SK-N-DZ (cell line): ENCODE measurements at places on chromosomes 3 and 15.
A peak's percentile ranks its signal among the peaks of the same experiment; 100 is the strongest.

GRCh38 chr3:194328053-194328657 lies 23.0 kb downstream of the CPN2 start:
- DNase-seq, result peak; percentile 60

- DNase-seq, result peak; percentile 48
These were observed 72.0 kb upstream of the MAP4 start for GRCh38 chr3:48088056-48088748.

DNA sequence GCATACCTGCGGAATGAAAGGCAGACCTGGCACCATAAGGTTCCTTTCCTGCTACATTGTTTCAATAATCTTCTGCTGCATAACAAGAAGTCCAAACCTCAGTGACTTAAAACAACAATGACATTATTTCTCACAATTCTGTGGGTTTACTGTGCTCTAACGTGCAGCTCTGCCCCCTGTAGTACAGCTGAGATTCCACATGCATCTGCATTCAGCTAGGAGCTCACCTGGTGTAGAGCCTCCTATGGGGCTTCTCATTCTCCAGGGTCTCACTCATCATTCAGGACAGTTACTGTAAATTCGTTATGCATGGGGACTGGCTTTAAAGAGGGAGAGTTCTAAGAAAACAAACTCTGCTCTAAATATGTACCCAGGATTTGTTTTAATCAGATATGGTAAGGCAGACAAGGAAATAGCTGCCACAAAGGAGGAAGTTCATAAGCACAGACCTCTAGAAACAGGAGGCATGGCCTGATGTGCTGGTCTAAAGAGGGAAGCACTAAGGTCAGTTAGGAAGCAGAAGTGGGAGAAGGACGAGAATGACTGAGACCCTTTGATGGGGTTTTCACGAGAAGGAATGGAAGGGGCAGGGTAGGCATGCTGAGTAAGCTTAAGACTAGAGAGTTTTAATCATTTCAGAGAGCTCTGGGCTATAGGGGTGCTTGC lies 347.0 kb downstream of the NEK10 start:
- DNase-seq, result no peak

GRCh38 chr3:51967384-51968169 lies at the start of gene PCBP4:
Gene PCBP4, minus strand, starts transcription at chr3:51967454. Its CDS starts 6,214 bp downstream, at chr3:51961240.
- no peak for DNase-seq

DNA sequence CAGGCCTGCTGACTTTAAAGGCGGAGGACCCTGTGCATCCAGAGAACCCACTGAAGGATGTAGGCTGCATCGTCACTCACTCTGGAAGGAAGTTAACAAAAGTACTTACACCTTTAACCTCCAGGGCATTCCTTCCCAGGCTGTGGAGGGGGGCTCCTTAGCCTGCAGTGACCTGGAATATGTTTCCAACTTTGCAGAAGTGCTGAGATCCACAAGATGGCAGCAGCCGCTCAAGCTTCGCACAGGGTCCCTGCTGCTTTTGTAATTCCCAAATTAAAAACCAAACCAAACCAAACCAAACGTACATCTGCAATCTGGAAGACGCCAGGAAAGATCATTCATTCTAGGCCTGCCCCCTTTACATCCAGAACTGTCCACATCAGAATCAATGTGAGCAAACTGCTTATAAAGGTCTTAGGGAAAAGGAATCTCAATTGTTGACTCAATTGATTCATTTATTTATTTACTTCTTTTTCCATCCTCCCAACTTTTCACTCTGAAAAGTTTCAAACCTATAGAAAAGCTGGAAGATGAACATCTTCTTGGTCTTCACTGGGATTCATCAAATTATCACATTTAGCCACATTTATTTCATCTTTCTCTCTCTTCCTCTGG lies 70.5 kb upstream of the KLHL25 start:
- DNase-seq, result peak; percentile 74

GRCh38 chr3:23611737-23612295 lies 193.9 kb upstream of the UBE2E1 start:
- peak; percentile 38 for DNase-seq

DNA sequence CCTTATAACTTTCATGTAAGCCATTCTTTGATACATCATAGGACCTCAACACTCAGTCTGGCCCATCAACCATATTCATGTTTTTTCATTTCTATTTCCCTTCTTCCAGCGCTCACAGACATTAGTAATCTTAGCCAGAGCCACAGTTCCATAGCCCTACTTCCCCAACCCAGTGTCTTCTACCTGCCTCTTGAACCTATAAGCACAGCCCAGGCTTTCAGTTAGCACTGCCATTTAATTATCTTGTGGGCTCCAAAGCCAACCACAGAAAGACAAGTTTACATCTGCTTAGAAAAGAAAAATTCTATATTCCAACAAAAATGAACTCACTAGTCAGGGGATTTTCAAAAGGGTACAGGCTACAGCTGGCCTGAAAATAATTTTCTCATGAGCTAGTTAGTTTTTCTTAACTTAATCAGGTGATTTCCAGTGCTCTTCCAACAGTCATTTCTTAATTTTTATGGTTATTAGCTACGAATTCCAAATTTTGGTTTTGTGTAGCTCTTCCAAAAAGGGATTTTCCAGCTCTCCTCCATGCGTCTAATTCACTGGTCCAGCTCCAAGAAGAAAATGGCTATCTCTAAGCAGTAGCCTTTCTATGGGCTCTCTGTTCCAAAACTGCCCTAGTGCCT lies 13.7 kb downstream of the CD200 start:
- DNase-seq, result no peak

- DNase-seq, result no peak
These were observed 3.6 kb upstream of the STARD5 start for GRCh38 chr15:81327516-81327915.

DNA sequence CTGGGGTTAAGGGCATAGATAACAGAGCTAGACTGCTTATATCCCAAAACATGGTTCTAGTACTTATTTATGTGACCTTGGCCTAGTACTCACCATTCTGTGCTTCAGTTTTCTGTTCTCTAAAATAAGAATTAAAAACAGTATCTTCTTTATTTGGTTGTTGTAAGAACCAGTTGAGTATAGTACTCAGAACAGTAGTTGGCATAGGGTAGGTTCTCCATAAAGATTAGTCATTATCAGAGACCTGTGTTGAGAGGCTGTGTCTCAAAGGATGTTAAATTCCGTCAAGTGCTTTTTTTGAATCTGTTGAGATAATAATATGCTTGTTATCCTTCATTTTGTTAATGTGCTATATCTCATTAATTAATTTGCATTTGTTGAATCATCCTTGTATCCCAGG lies 47.4 kb upstream of the OSTN start:
- no peak for DNase-seq

GRCh38 chr3:138397983-138398382 lies 36.4 kb upstream of the ESYT3 start:
- DNase-seq, result no peak

GRCh38 chr3:128847666-128848370 lies 31.6 kb upstream of the ACAD9 start:
- DNase-seq, result no peak

- DNase-seq, result no peak
These were observed 364.4 kb downstream of the MECOM start for GRCh38 chr3:169299129-169299528.

DNA sequence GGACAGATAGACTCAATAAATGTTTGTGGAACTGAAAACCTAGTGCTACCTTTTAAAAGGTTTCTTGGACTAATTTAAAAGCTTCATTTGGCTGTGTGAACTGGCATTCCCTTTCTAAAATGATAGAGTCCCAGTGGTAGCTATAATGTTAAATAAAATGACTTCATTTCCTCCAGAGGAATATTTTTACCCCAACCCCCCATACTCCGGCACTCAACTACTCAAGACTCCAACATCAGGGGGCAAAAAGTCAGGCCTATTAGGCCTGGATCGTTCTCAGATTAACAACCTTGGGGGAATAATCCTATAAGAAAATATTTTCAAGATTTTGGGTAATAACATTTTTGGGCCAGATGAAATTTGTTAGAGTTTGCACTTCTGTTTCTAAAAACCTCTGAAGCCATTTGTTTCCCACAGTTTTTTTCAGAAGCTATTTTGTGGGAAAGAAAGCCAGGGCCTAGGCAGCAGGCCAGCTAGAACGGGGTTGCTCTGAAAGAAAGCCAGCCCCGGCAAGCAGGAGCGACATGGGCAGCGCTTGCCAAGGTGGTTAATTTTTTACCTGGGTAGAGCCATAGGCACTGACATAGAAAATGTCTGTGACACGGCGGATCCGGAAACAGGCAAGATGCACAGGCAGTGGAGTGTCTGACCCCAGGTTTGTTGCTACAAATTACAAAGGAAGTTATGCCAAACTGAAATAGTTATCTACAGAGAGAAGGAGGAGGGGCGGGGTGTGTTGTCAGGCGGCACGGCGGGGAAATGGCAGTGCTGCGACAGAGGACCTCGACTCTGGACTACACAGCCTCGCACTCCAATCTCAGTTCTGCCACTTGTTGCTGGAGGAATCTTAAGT lies 84.6 kb downstream of the MAGI1 start:
- no peak for DNase-seq

GRCh38 chr15:58357529-58358476 lies 74.0 kb upstream of the LIPC start:
- no peak for DNase-seq

DNA sequence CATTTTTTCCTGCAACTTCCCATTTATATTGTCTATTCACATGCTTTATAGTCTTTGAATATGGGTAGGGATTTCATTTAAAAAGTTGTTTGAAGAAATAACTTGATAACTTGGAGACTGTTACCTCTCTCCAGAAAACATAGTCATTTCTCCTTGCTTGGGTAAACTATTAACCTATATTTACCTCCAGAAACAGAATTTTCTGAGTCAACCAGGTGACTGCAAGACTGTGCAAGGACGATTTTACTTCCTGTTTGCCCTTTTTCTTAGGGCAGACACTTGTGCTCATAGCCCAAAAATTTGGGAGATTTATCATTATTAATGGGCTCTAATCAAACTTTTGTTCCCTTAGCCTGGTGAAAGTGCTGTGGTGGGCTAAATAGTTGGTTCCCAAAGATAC lies 14.3 kb upstream of the MOBP start:
- DNase-seq, result no peak

DNA sequence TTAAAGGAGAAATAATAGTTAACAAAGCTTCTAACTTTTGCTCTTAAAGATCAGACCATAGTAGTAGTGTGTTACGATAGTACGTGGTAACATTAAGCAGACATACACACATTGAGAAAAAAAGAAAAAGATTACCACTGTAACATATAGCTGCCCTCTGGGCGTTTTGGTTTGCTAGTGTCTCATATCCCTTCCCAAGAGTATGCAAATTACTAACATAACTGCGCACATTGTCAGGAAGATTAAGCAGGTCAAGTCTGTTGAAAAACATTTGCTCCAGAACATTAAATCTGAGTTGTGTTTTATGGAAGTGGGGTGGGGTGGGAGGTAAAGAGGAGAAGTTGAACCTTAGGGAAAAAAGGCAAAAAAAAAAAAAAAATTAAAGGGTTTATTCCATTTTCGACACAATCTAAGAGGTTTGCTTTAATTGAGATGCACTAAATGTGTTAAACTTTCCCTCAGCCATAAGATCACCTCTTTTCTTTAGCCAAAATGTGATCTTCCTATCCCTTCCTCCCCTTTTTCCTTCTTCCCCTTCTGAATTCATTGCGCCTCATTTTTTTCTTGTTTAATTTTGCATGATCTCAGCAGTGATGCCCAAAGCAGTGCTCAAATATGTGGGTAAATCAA lies 1.5 kb upstream of the LRIG1 start:
- no peak for DNase-seq

DNA sequence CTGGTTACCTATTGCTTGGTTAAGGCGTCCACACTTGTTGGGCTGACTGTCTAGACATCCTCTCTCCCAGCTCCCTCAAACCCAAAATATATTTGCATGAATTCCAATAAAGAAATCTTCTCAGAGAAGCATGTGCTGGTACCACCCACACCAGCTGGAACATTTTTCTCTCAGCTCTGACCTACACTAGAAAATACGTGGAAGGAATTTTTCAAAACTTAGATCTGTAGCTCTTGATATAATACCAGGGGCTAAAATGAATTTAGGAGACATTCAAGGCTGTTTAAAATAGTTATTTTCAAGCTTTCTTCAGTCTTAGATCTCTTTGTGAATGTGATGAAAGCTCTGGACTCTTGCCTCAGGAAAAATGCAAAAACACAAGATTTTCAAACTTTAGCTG lies 590.4 kb downstream of the PDCD6IP start:
- DNase-seq, result no peak

- DNase-seq, result no peak
These were observed 27.9 kb upstream of the TGFBR2 start for GRCh38 chr3:30578479-30578878.

- DNase-seq, result no peak
These were observed 510.5 kb upstream of the PROK2 start for GRCh38 chr3:72295276-72295961.

DNA sequence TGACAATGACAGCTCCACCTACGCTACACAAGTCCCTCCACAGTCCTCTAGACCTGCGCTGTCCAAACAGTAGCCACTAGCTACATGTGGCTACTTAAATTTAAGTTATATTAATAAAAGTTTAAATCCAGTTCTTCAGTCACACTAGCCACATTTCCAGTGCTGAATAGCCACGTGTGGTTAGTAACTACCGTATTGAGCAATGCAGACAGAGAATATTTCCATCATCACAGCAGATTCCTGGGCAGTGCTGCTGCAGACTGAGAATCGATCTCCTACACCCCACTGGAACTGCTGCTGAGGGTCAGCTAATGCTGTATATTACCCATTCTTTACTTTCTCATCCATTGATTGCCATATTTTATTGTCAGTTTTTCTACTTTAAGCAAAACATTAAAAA lies 40.9 kb downstream of the HDC start:
- no peak for DNase-seq

GRCh38 chr3:121995161-121996137 lies 26.6 kb downstream of the ILDR1 start:
- DNase-seq, result peak; percentile 27

DNA sequence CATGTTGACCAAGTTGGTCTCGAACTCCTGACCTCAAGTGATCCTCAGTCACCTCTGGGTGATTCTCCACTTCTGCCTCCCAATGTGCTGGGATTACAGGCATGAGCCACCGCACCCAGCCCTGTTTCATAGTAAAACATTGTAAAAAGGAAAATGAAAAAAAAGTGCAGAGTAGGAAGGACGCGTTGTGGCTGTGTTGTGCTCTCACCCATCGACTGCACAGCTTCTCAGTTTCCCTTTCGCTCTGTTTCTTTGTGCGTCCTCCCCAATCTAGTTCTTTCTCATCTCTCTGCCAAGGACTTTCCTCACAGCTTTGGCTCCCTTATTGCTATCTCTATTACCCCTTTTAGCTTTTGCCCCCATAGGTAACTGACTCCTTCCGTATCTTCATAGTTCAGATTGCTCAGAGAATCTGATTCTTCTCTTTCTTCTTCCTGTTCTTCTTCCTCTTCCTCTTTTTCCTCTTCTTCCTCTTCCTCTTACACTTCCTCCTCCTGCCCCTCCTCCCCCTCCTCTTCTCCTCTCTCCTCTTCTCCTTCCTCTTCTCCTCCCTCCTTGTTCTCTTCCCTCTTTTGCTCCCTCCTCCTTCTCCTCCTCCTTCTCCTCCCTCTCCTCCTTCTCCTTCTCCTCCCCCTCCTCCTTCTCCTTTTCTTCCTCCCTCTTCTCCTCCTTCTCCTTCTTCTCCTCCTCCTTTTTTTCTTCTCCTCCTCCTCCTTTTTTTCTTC lies 81.1 kb upstream of the VGLL4 start:
- no peak for DNase-seq

- DNase-seq, result no peak
These were observed 12.7 kb downstream of the ZNF35 start for GRCh38 chr3:44661189-44661588.

GRCh38 chr15:57026016-57026592 lies 107.7 kb downstream of the TCF12 start:
- no peak for DNase-seq

- DNase-seq, result no peak
These were observed 25.6 kb downstream of the GYG1 start for GRCh38 chr3:149016669-149017541.

GRCh38 chr3:48090166-48090939 lies 74.1 kb upstream of the MAP4 start:
- DNase-seq, result no peak

GRCh38 chr3:191963182-191963581 lies 502.2 kb downstream of the PYDC2 start:
- DNase-seq, result no peak
